ENCODE measurements at places on chromosomes 7 and 10.

DNA sequence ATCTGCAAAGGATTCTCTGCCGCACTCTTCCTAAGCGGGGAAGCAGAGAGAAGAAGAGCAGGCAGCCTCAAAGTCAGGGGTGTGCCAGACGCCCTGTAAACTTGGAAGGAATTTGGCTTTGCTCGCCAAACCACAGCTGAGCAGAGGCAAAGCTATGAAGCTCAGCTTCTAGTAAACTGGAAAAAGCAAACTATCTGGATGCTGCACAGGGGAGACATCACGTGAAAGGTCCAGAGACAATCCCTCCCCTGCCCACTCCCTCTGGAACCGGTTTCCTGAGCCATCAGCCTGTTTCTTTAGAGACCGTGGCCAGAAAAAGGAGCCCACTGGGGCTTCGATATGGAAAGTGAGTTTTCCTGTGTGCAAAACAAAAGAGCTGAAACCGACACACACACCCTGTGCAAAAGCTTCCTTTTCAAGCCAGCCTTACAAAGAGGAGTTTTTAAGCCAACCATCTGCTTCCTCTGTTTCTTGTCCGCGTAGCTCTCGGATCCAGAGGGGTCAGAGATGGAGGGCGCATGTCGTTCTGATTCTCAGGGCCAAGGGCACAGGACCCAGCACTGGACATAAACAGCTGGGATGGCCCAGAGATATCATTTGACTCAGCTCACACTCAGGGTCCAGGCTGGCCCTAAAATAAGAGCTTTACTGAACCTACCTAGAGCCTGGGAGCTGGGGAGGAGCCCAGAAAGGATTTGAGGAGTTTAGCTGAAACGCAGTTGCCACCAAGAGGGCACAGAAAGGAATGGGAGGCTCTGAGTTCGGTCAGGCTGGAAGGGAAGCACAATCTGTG is 58.2 kb upstream of the DNAAF5 start:
- no peak for DNase-seq

DNA sequence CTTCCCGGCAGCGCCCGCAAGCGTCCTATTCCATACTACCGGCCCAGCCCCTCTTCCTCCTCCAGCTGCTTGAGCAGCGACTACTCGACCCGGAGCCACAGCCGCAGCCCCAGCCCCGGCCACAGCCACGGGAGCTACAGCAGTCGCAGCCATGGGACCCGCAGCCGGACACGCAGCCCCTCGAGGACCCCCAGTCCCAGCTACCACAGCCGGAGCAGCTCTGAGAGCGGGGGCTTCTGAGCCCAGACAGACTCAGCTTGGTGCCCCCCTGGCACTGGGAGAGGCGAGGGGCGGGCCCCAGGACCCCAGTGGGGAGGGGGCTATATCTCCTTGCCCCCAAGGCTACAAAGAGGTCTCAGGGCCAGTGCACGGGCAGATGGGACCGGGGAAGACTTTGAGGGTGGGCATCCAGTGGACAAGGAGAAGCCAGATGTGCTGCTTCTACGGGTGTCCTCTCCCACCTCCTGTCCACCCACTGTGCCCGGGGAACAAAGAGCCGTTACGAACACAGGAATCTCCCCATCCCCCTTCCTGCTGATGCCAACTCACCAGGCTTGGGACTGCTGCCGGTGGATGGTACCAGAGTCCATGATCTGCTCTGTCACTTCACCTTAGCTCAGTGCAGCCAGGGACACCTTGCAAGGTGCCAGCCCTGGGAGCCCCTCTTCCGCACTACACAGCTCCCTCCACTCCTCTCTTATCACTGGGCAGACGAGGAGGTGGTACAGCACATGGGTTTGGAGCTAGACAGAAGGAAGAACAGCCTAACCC is 16.7 kb upstream of the HSPB1 start:
- DNase-seq: no peak

- DNase-seq: no peak
These were observed 242.8 kb upstream of the SP4 start for GRCh38 chr7:21184942-21185652.

DNA sequence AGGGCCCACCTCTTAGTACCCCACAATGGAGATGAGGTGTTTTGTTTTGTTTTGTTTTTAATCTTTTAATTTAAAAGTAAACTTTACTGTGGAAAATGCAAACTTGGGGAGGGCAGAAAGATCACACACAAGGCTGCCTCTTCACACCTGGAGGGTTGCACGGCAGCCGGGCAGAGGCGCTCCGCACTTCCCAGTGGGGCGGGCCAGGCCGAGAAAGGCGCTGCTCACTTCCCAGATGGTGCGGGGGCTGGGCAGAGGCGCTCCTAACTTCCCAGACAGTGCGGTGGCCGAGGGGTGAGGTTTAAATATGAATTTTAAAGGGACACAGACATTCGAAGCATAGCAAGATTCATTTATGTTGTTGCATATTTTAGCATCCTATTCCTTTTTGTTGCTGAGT is 235.9 kb upstream of the MTPN start:
- no peak for DNase-seq

GRCh38 chr7:33836797-33837355 is 68.5 kb upstream of the BMPER start:
- no peak for DNase-seq

DNA sequence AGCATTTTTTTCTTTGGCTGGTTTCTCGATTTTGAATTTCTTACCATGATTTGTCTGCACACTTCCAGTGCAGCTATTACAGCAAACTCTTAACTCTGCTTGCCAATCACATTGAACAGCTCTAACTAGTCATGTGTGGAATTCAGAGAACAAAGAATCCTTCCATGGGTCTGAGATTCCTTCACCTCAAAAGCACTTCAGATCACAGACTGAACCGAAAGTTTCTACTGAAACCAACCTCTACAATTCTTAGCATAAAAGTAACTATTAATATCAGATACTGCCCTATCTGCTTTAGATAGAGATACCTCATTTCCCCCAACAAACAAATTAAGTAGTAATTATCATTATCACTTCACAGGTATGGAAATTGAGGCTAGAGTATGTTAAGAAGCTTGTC is 56.5 kb upstream of the SP4 start:
- DNase-seq: no peak

DNA sequence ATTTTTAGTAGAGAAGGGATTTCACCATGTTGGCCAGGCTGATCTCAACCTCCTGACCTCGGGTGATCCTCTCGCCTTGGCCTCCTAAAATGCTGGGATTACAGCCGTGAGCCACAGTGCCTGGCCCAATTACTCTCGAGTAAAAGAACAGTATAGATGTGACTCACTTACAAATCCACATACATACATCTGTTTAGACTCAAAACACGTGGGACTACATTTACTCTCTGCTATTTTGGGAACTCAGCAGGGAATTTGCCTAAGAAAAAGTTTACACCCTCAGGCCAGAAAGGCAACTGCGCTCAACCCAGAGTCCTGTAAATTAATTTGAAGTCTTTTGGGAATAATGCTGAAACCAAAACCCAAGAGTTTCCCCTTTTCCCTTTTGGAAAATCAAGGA is 289.7 kb downstream of the KLF6 start:
- DNase-seq: no peak

- no peak for DNase-seq
These were observed 70.8 kb downstream of the SGMS1 start for GRCh38 chr10:50552771-50553535.

GRCh38 chr10:96579133-96579532 is 7.7 kb downstream of the TM9SF3 start:
- DNase-seq: no peak

DNA sequence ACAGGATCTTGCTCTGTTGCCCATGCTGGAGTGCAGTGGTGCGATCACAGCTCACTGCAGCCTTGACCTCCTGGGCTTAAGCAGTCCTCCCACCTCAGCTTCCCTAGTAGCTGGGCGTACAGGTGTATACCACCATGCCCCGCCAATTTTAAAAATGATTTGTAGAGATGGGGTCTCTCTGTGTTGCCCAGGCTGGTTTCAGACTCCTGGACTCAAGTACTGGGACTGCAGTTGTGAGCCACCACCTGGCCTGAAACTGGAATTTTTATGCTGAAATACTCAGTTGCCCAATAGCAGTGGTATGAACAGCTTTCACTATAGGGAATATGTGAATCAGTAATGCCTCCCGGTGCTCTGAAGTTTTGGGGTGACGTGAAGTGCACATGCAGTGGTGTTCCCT is 7.6 kb downstream of the ZRANB1 start:
- DNase-seq: no peak

DNA sequence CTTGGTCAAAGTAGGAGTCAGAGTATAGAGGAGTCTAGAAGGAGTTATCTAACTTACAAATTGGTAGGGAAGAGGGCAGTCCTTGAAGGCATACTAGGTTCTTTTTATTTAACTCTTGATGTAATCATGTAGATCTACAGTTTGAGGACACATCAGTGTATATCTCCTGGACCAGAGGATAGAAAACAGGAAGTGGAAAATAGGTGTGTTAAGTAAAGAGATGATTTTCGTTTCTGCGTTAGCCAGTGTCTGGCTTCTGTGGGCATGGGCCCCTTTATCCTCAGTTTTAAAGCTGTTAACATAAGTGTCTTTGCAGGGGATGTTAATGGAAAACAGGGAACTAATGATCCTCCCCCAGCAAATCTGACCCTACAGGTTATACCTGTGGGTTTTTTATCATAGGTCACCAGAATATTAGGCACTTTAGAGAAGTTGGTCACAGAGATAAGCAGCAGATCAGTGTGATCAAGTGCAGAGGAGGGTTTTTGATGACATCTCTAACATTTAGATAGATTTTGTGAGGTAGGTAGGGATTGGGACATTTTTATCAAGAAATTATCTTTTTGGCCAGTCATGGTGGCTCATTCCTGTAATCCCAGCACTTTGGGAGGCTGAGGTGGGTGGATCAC is 58.6 kb upstream of the PRSS1 start:
- no peak for DNase-seq

DNA sequence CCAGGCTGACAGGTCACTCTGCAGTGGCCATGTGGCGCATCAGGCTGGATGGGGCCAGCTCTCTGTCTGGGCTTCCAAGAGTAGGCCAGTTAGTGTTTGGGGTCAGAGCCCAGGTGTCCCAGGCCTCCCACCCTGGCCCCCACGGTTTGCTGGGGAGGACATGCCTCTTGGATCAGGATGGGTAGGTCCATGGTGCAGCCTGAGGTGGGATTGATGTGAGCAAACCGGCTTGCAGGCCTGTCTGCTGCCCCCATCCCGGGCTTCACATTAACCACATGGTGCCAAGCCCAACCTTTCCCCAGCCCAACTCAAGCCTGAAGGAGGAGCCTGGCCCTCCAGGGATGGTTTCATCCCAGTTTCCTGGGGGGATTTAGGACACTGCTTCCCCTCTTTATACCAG is 39.2 kb downstream of the LDB3 start:
- peak; percentile 42 for DNase-seq

DNA sequence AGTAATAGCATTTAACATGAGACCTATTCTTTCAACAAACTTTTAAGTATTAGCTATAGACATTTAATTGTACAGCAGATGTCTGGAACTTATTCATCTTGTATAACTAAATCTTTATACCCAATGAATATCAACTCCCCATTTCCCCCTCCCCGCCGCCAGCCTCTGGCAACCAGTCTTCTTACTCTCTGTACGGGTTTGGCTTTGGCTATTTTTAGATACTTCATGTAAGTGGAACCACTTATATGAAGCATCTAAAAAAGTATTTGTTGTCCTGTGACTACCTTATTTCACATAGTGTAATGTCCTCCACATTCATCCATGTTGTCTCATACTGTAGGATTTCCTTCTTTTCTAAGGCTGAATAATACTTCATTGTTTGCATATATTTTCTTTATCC is 60.8 kb downstream of the RAB18 start:
- no peak for DNase-seq

- DNase-seq: no peak
These were observed 75.9 kb upstream of the NXPH1 start for GRCh38 chr7:8357536-8357935.

GRCh38 chr7:123624527-123625183 is 23.0 kb downstream of the ASB15 start:
- peak; percentile 56 for DNase-seq

- peak; percentile 85 for DNase-seq
These were observed 155.5 kb downstream of the COBL start for GRCh38 chr7:51160990-51161615.

DNA sequence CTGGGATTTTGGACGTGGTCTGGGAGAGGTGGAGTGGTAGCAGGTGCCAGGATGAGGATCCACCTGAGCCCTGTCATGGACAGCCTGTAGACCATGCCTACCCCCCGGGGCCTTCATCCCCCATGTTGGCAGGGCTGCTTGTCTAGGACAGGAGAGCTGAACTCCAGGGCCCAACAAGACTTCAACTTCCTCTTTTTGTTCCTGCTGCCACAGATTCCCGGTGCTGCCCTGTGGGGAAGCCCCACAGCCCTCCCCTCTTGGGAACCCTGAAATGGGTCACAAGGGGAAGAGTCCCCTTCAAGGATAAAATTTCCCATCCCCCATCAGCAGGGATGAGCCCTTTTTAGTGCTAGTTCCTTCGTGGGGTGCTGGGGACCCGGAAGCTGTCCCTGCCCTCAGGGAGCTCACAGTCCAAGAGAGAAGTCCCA is 1.3 kb upstream of the CUEDC2 start:
- DNase-seq: peak; percentile 44

- DNase-seq: no peak
These were observed 219.1 kb downstream of the GFRA1 start for GRCh38 chr10:116053910-116054309.

- DNase-seq: peak; percentile 88
These were observed 52.3 kb upstream of the DGKI start for GRCh38 chr7:137898839-137899721.

DNA sequence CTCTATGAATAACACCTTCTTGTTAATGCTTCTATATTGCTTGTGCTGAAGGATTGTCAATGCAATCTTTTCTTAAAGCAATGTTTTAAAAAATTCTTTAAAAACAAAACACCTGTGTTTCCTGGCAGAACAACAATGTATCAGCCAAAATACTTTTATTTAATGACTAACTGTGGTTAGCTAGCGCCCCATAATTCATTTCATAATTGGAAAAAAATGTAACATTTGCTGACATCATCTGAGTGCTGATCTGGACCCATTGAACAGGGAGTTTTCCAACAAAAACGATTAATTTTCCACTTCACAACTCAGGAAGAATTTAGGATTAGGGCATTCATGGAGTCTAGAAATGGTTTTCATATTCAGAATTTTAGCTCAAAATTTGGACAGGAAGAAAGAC is 137.6 kb upstream of the CDK6 start:
- no peak for DNase-seq

GRCh38 chr7:25541094-25541821 is 313.0 kb upstream of the NPVF start:
- no peak for DNase-seq

- DNase-seq: no peak
These were observed 1007.6 kb downstream of the ANKRD7 start for GRCh38 chr7:119232091-119232490.

DNA sequence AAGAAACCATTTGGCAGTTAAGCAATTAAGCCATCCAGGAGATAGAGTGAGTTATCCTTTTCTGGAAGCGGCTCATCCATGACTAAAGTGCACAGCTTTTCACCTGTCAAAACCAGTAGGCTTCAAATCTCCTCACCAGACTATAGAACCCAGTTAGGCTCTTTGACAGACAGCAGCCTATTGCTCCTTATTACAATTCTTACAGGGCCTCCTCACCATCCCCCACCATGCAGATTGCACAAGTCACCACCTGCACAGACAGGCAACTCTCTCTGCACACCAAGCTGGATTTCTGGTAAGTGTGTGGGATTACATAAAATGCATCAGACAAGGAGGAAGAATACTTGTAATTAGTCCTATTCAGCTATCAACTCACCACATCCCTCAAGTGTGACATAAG is 301.6 kb downstream of the SNX13 start:
- no peak for DNase-seq

Measured in ecto neural progenitor cell (in vitro differentiated cells).